ENCODE measurements at places on chromosomes 4 and X.

DNA sequence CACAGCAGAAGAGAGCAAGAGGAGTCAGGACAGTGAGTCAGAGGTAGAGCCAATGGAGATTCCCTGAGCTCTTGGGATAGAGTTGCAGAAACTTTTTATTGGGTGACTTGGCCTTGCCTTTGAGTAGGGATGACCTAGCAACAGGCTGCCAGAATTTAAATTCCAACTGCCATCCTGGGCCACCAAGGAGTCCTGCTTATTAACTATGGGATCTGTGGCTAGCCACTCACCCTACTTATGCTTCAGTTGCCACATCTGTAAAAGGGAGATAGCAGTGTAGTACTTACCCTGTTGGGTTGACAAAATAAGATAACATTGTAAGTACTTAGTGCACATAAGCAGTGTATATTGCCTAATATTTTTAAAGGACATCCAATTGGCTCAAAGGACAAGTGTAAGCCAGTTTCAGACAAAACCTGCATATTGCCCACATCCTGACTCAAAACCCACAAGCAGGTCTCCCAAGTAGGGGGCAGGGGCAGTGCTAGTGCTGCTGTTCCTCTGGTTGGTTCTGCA, 43.5 kb upstream of the TMEM164 start:
- DNase-seq: no peak

DNA sequence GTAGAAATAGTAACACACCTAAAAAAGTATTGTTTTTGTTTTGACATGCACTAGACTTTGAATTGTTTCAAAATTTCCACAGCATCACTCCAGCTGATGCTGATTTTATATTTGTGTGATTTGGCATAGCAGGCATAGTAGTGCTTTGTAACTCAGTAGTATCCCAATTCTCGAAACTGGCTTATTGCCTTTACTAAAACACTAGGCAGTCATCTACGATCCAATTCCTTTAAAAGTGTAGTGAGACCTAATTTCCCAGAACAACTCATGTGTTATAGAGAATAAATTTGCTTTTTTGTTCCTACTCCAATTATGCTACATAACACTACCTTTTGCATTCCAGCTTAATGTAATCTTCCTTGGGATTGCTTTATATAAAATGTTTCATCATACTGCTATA, 797.7 kb downstream of the ADGRL3 start:
- DNase-seq: no peak

GRCh38 chrX:136541294-136541693, 9.3 kb downstream of the VGLL1 start:
- no peak for DNase-seq

DNA sequence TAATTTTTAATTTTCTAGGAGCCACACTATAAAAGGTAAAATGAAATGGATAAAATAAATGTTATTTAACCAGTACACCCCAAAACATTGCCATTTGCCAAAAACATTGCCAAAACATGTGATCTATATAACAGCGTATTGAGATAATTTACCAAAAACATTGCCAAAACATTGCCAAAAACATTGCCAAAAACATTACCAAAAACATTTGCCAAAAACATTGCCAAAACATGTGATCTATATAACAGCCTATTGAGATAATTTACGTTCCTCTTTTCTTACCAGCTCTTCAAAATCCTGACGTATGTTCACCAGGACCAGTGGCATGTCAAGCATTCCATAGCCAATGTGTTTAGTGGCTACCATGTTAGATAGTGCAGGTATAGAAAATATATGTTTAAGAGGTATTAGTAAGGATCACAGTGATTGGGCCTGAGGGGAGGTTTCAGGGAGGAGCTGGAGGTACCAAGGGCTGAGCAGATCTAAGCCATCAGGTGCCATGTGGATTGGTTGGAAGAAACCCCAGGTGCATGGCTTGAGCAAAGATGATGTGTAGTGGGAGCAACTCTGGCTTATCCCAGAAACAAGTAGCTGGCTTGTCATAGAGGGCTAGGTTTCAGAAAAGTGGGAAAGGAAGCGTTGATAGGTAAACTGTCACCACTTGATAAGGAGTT, 42.6 kb downstream of the RAPGEF2 start:
- no peak for DNase-seq
